A549 treated with GW870086 at 1 μM for 4 hours (cell line): ENCODE measurements at places on chromosomes 6 and 20. TPM values are rescaled to one million over a fixed set of nuclear protein-coding genes. Genes with fewer than 3 reads are reported as not detected.

COL9A1 gene
- not detected in 5 replicates for total RNA-seq

DEFB126 gene
- total RNA-seq, result not detected in 5 replicates

PI3 gene
- total RNA-seq, result 2.1 to 4.7 TPM (median 2.7 TPM) in 5 replicates

RGS17 gene
- 5.0 to 9.0 TPM (median 8.1 TPM) in 5 replicates for total RNA-seq

NOTCH4 gene
- total RNA-seq, result 0.38 to 0.79 TPM (median 0.71 TPM) in 5 replicates

EDEM2 gene
- 45.7 to 58.4 TPM (median 54.9 TPM) in 5 replicates for total RNA-seq

MOXD1 gene
- 1.1 to 2.3 TPM (median 1.6 TPM) in 5 replicates for total RNA-seq

TSBP1 gene
- total RNA-seq, result not detected in 5 replicates

C6orf132 gene
- total RNA-seq, result 2.6 to 3.5 TPM (median 2.6 TPM) in 5 replicates

MAD2L1BP gene
- 33.7 to 39.2 TPM (median 36.1 TPM) in 5 replicates for total RNA-seq

COL21A1 gene
- 0.51 to 2.4 TPM (median 0.76 TPM) in 5 replicates for total RNA-seq

PRR18 gene
- 0.07 to 0.15 TPM (median 0.12 TPM) in 5 replicates for total RNA-seq

MCCD1 gene
- total RNA-seq, result not detected in 5 replicates

SCRT2 gene
- total RNA-seq, result not detected in 5 replicates

SLC52A3 gene
- total RNA-seq, result 0.24 to 0.71 TPM (median 0.40 TPM) in 5 replicates

APOM gene
- total RNA-seq, result 2.6 to 4.5 TPM (median 3.1 TPM) in 5 replicates
